Heart left ventricle (tissue), 16 donors: ENCODE measurements at places on chromosomes 3 and 15. TPM values are rescaled to one million over a fixed set of nuclear protein-coding genes. Genes with fewer than 3 reads are reported as not detected.

P2RY14 gene
- total RNA-seq, result 3.2 TPM

SUSD5 gene
- total RNA-seq, result 7.8 TPM

FOXB1 gene
- total RNA-seq, result not detected

TMEM266 gene
- total RNA-seq, result 0.36 TPM

GANC gene
- total RNA-seq, result 17.0 TPM

DUOXA2 gene
- not detected for total RNA-seq

GASK1A gene
- 0.51 TPM for total RNA-seq

UROC1 gene
- not detected for total RNA-seq

ENTPD3 gene
- 0.83 TPM for total RNA-seq

TXNRD3 gene
- 7.9 TPM for total RNA-seq

RHO gene
- not detected for total RNA-seq

SEMA3G gene
- 13.6 TPM for total RNA-seq

P3H2 gene
- 4.3 TPM for total RNA-seq

PRSS50 gene
- total RNA-seq, result 0.35 TPM

PLXNA1 gene
- total RNA-seq, result 29.6 TPM
